Lower leg skin (tissue), 4 donors: ENCODE measurements at places on chromosomes 12 and 14.

DNA sequence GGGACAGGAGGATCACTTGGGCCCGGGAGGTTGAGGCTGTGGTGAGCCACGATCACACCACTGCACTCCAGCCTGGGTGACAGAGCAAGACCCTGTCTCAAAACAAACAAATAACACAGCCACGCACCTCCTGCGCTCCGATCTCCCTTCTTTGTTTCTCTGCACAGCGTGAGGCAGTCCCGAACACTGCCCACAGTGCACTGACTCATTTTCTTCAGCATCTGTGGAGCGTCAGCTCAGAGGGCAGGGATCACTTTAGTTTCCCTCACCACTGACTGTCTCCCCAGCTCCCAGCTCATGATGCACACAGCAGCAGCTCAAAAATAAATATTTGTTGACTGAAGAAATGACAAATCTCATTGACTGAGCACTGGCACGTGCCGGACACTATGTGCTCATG lies 883 bp upstream of the MYL2 start:
- no peak for DNase-seq

- no peak for DNase-seq
Measured at GRCh38 chr12:68349921-68350606, 17.9 kb upstream of the MDM1 start.

- DNase-seq = no peak
Measured at GRCh38 chr14:74875941-74876913, at the start of gene PROX2. Gene PROX2, minus strand, starts transcription at chr14:74876145. Its CDS starts 12,311 bp downstream, at chr14:74863834.

DNA sequence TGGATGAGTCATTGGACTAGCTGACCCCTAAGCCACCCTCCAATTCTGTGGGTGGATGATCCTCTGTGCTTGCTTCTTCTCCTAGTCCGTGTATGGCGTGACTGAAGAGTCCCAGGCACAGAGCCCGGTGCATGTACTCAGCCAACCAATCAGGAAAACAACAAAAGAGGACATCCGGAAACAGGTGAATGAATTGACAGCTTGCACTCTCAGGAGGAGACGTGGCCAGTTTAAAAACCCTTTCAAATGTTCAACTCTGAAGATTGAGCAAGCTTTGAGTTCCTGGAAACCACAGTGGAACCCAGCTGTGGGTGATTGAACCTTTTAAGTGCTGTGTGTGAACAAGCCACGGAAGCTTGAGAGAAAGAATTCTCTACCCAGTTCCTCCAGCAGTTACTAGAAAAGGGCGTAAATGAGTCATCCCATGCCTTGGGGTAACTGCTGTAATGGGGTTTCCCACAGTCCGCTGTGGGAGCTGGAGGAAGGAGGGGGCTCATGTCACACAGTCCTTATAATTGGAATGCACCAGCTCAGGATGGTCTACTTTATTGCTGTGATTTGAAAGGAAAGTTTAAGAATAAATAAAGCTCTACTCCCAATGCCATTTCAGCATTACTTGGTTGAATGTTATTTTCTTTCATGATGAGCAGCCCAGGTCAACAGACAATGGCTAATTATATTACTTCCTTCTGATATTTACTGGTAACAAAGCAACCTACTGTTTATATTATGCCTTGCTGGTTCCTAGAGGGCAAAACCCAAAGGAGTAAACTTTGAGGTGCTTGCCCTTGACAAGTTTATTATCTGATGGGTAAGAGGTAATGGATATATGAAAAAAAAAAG lies 417.0 kb downstream of the DPF3 start:
- DNase-seq = no peak

- DNase-seq = peak; percentile 84
Measured at GRCh38 chr14:59254146-59254910, 65.9 kb downstream of the DAAM1 start.
